Activated CD8-positive, alpha-beta memory T cell treated with anti-CD3 and anti-CD28 coated beads for 1 hour (primary cell): ENCODE measurements at places on chromosomes 4 and X.

DNA sequence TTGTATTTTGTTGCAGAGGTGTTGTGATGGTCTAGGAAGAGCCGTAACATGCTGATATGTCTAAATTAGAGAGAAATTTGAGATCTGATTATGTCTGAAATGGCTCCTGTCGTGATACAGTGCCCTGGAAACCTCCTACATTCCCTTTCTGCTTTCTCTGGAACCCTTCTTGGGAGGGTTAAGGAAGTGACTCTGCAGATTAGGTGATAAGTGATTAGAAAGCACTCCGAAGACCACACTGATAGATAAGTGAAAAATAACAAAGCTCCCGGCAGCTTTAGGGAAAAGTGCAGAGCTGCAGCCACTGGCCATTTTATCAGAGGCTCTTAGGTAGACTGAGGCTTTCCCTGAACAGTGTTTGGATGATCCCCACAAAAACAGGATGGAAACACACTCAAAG lies 110.6 kb downstream of the MGST2 start:
- DNase-seq, result no peak

- no peak for DNase-seq
These were observed 5.5 kb upstream of the PHF8 start for GRCh38 chrX:54049801-54050200.

DNA sequence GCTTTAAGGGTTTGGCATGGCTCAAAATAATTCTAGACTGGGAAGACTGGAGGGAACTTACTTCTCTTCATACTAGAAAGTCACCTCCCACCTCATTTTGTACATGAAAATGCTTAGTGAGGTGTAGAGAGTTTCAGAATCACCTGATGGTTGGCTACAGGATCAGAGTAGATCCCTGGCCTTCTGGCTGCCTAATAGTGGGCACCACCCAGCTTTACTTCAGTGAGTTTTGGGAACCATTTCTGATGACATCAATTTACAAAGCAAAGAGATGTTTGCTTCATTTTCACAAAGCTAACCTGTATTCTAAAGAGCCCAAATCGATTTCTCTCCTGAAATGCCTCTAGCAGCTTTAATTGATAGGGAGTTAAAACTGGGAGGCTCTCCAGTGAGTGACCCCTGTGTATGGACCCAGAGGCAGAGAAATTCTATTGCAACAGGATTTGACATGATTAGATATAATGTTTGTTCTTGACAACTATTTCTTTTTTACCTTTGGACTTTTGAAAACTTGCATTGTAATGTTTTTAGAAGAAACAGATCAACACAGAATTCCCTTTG lies 180.5 kb downstream of the PTTG2 start:
- DNase-seq, result no peak

DNA sequence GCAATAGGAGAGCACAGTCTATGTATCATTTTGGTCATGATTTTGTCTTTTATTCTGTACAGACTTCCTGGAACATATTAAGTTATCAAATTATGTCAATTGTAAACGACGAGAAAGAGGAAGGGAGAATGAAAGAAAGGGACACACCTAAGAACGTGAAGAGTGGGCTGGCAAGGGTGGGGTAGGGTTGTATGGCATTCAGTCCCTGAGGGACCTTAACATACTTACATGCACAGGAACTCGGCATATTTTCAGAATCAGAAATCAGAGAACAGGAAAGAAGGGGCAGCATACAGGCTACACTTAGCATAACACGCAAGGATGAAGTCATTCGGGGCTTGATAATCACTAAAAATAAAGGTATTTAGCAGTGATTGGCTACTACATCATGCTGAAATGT lies 1375.0 kb upstream of the ADGRL3 start:
- no peak for DNase-seq
